ENCODE measurements at places on chromosomes 3 and 15. TPM values are rescaled to one million over a fixed set of nuclear protein-coding genes. Genes with fewer than 3 reads are reported as not detected.

DNA sequence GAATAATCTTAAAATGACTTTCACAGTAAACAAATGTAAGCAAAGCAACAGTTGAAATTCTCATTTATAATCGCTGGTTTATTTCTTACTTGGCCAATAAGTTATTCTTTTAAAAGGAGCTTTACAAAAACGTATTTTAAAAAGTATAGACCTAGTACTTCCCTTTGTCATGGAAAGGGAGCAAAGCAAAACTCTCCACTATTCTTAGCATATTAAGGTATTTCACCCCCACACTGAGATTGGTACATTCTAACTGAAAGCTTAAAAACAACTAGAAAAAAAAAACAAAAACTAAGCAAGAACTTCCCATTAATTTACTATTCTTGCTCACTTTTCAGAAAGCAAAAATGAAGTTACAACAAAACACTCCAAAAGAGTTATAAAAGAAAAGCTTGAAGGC is 1.5 kb downstream of the ATG3 start:
- peaks cover 27% of the 10 kb centered on the region for H3K36me3 ChIP-seq
- no peak for DNase-seq
- peaks cover 58% of the 10 kb centered on the region for H3K4me1 ChIP-seq
- peak overlapping the region; percentile 87 for H3K27ac ChIP-seq
- H3K27me3 ChIP-seq, result no peaks in the 10 kb centered on the region

SOX2 gene
- total RNA-seq, result 0.63 TPM

SI gene
- total RNA-seq, result not detected

GRCh38 chr3:46917257-46917656 is 39.7 kb downstream of the PTH1R start:
- H3K27me3 ChIP-seq, result no peaks in the 10 kb centered on the region
- peak; percentile 42 for DNase-seq
- peak overlapping the region; percentile 32 for H3K27ac ChIP-seq
- H3K4me1 ChIP-seq, result no peaks in the 10 kb centered on the region
- peaks cover 58% of the 10 kb centered on the region for H3K36me3 ChIP-seq

DNA sequence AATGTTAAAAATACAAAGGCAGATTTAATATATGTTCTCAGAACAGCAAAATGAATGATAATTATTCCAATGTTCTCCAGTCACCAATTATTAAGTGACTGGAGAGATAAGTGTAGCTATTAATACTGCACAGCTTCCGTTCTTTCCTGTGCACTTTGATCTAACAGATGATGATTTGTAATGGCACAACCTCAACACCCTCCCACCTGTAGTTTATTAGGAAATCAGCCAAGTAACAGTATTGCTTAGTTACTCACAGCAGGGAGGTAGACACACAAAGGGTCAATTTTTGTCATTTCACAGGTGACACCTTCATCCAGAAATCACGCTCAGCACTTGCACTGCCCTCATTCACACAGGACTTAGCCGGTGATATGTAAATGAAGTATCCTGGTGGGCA is 688.1 kb downstream of the EPHA3 start:
- no peaks in the 10 kb centered on the region for H3K27me3 ChIP-seq
- no peaks in the 10 kb centered on the region for H3K36me3 ChIP-seq
- no peak overlapping the region for H3K4me3 ChIP-seq
- no peaks in the 10 kb centered on the region for H3K4me1 ChIP-seq

DNA sequence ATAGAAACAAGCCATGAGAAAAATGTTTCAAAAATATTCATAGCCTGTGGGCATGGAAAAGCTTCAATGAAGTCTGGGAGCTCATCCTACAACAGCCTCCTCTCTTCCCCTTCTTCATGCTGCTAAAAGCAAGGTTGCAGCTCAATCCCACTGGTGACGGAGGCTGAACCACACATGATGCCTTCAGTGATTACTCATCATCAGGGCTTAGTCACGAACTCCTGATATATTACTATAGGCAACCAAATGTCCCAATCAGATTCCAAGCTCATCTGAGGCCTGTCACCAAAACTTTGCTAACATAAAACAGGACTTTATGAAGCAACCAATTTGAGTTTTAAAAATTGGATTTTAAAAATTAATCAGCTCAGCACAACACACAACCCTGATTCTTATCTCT is 24.0 kb upstream of the SLC24A5 start:
- no peak for DNase-seq
- H3K27me3 ChIP-seq, result no peaks in the 10 kb centered on the region
- H3K27ac ChIP-seq, result no peak overlapping the region
- no peaks in the 10 kb centered on the region for H3K4me1 ChIP-seq

DNA sequence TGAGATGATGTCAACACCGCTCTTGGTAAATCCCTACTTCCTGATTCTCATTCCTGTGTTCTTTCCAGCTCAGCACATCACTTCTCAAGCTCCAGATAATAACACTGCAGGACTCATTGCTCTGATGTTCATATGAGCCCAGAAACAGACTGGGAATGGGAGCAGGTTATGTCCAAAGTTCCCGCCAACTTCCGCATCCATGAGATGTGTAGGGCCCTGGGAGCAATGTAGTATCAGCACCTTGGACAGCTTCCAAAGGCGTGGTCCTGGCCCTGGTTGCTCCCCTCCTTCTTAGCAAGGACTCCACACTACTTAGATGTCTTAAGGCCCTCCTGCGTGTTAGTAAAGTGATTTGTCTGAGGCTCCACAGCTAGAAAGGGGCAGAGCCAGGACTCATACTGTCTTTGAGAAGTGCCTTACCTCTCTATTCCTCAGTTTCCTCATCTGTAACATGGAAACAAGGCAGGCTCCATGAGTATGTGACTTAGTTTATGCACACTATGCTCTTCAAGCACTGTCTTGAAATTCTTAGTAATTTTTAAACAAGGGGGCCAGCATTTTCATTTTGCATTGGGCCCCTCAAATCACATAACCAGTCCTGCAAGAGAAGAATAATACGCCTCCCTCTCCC is 27.9 kb upstream of the SLC6A1 start:
- H3K27me3 ChIP-seq, result no peaks in the 10 kb centered on the region
- H3K27ac ChIP-seq, result no peak overlapping the region

NEIL1 gene
- total RNA-seq, result 16.2 TPM

CCR1 gene
- not detected for total RNA-seq

DNA sequence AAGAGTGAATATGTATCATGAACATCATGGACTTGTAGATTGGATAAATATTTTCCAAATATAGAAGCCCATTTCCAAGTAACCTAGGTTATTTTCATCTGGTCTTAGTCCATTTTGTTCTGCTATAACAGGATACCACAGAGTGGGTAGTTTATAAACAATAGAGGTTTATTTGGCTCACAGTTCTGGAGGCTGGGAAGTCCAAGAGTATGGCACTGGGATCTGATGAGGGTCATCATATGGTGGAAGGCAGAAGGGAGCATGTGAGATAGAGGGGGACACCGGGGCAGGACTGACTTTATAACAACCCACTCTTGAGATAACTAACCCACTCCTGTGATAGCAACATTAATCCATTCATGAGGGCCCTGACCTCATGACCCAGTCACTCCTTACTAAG is 9.4 kb upstream of the MGA start:
- H3K27me3 ChIP-seq, result no peaks in the 10 kb centered on the region
- H3K4me1 ChIP-seq, result no peaks in the 10 kb centered on the region
- no peak for DNase-seq
- H3K36me3 ChIP-seq, result no peaks in the 10 kb centered on the region
- no peak overlapping the region for H3K4me3 ChIP-seq
- H3K27ac ChIP-seq, result no peak overlapping the region

- H3K27me3 ChIP-seq, result no peaks in the 10 kb centered on the region
- no peak overlapping the region for H3K4me3 ChIP-seq
- H3K36me3 ChIP-seq, result no peaks in the 10 kb centered on the region
- H3K27ac ChIP-seq, result no peak overlapping the region
- no peak for DNase-seq
These were observed 80.9 kb downstream of the DUT start for GRCh38 chr15:48411971-48412591.

CACNA2D2 gene
- not detected for total RNA-seq

DNA sequence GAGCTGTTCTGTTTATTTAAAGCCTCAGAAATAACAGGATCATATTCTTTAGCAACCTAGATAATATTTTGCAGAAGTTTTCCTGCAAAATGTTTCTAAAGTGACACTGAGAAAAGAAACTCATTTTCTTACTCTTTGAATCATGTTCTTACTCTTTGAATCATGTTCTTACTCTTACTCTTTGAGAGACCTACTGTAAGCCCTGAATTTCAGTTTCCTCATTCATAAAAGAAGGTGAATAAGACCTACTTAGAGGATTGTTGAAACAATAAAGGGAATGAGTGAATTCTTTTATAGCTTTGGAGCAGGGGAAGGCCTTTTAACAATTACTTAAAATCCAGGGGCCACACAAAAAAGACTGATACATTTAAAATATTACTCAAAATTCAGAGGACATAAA is 221.7 kb upstream of the CMC1 start:
- no peak overlapping the region for H3K27ac ChIP-seq
- no peaks in the 10 kb centered on the region for H3K4me1 ChIP-seq
- H3K27me3 ChIP-seq, result no peaks in the 10 kb centered on the region
- no peak for DNase-seq
- H3K4me3 ChIP-seq, result no peak overlapping the region

GRCh38 chr3:36909181-36909580 is 35.7 kb downstream of the TRANK1 start:
- peak overlapping the region; percentile 70 for H3K4me3 ChIP-seq
- peak overlapping the region; percentile 80 for H3K27ac ChIP-seq
- 0 out of 2 replicates have a peak, but pooled peaks cover 2% of the 10 kb centered on the region for H3K36me3 ChIP-seq
- H3K4me1 ChIP-seq, result peaks cover 68% of the 10 kb centered on the region
- H3K27me3 ChIP-seq, result no peaks in the 10 kb centered on the region

- no peaks in the 10 kb centered on the region for H3K4me1 ChIP-seq
- 0 out of 2 replicates have a peak, but pooled peaks cover 2% of the 10 kb centered on the region for H3K27me3 ChIP-seq
- H3K36me3 ChIP-seq, result no peaks in the 10 kb centered on the region
- no peak for DNase-seq
- H3K4me3 ChIP-seq, result no peak overlapping the region
- no peak overlapping the region for H3K27ac ChIP-seq
These were observed 55.8 kb upstream of the SLC7A14 start for GRCh38 chr3:170641510-170642236.

HIGD2B gene
- not detected for total RNA-seq
